Activated CD4-positive, alpha-beta memory T cell treated with anti-CD3 and anti-CD28 coated beads for 36 hours (primary cell): ENCODE measurements at places on chromosomes 11 and 22.
A peak's percentile ranks its signal among the peaks of the same experiment; 100 is the strongest.

DNA sequence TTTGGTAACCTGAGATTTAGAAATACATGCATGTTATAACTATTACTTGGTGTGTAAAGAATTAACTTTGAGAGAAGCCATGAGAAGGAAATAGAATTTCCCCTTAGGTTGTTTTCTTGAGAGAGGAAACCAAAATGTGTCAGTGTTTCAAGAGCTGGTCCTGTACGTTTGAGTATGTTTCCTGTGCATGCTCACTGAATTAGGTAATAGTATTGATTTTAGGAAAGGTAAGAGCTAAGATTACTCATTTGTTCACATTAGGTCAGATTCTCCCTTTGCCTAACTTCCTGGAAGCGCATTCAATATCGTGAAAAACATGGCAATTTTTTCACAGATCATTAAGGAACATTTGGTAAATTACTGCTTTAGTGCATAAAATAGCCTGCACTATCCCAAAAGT, 49.3 kb upstream of the RDX start:
- peaks cover 59% of the 10 kb centered on the region for H3K4me1 ChIP-seq
- DNase-seq = no peak
- peak overlapping the region; percentile 94 for H3K27ac ChIP-seq
- H3K4me3 ChIP-seq = no peak overlapping the region
- H3K36me3 ChIP-seq = no peaks in the 10 kb centered on the region

DNA sequence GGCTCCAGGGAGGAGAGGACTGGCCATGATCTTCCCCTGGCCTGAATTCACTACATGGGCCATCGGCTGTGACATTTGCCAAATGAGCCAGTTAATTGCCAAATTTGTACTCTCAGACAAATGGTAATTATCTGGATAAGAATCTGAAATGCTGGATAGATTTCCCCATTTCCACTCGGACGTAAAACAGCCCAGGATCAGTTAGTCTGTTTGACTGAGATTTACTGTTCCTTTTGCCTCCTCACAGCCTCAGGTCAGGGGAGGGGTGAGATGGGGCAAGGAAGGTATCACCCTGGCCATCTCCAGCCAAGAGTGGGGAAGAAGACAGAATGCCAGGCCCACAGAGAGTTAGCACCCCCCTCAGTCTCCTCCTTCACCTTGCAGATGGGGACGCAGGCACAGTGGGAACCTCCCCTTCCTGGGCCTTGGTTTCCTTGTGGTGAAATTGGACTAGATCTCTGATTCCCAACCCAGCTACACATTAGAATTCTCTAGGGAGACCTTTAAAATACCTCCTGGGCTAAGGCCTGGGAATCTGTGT, 5.2 kb downstream of the TRIM29 start:
- H3K27me3 ChIP-seq = peaks cover 2% of the 10 kb centered on the region
- no peak overlapping the region for H3K4me3 ChIP-seq
- no peaks in the 10 kb centered on the region for H3K36me3 ChIP-seq
- peak; percentile 2 for DNase-seq
- no peaks in the 10 kb centered on the region for H3K4me1 ChIP-seq

DNA sequence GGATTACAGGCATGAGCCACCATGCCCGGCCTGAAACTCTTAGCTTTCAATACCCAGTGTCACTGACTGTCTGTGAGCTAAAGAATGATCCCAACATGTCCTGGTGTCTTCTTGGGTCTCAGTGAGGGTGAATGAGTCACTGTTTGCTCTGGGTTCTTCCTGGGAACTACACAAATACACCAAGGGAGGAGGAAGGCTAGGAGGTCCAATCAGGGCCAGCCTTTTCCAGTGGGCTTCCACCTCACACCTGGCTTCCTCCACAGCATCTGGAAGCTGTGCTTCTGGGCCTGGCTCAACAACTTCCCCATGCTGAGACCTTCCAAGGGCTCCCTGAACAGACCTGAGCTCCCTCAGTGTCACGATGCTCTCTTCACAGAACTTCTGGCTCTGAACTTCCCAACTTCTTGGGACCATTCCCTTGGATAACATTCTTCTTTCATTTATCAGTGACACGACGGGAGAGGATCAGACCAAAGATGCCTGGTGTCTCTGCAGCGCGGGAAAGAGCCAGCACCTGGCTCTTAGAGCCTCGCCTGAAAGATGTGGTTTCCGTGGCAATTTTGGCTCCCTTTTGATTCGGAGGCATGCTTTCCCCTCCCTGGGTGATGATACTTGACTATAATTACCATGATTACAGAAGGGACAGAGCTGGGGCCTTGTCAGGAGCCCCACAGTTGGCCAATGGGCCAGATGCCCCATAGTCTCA, 22.3 kb upstream of the CHRM4 start:
- no peaks in the 10 kb centered on the region for H3K27me3 ChIP-seq
- no peak overlapping the region for H3K27ac ChIP-seq
- H3K4me1 ChIP-seq = no peaks in the 10 kb centered on the region
- H3K4me3 ChIP-seq = no peak overlapping the region
- H3K36me3 ChIP-seq = peaks cover 28% of the 10 kb centered on the region
- no peak for DNase-seq

GRCh38 chr11:12110714-12111548, 541 bp downstream of the MICAL2 start:
- DNase-seq = peak; percentile 49
- peaks cover 40% of the 10 kb centered on the region for H3K4me1 ChIP-seq
- no peaks in the 10 kb centered on the region for H3K27me3 ChIP-seq
- peak overlapping the region; percentile 72 for H3K4me3 ChIP-seq

DNA sequence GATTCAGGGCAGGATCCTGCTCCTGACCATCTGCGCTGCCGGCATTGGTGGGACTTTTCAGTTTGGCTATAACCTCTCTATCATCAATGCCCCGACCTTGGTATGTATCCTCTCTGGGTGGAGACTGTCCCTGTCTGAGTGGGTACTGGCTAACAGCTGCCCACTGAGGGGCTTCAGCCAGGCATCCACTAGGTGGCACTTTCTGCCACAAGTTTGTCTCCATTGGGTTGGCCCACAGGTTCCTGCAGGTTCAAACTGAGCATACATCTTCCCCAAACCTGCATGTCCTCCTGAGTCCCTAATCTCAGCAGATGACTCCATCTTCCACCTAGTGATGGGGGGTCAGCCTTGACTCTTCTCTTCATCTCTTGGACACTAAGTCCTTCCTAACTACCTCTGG, 4.4 kb downstream of the SLC2A11 start:
- H3K27me3 ChIP-seq = no peaks in the 10 kb centered on the region
- H3K4me1 ChIP-seq = peaks cover 11% of the 10 kb centered on the region
- DNase-seq = peak; percentile 64
- H3K36me3 ChIP-seq = no peaks in the 10 kb centered on the region
- no peak overlapping the region for H3K27ac ChIP-seq
